ENCODE measurements at places on chromosomes 12 and 14.

GRCh38 chr12:64877363-64878004 lies 53.0 kb downstream of the TBC1D30 start:
- DNase-seq: no peak

GRCh38 chr12:104280717-104281458 lies 22.7 kb upstream of the EID3 start:
- no peak for DNase-seq

- DNase-seq: no peak
These were observed 56.1 kb upstream of the DYRK2 start for GRCh38 chr12:67592228-67593011.

GRCh38 chr12:65280306-65280705 lies 1.8 kb downstream of the MSRB3 start:
- DNase-seq: no peak

DNA sequence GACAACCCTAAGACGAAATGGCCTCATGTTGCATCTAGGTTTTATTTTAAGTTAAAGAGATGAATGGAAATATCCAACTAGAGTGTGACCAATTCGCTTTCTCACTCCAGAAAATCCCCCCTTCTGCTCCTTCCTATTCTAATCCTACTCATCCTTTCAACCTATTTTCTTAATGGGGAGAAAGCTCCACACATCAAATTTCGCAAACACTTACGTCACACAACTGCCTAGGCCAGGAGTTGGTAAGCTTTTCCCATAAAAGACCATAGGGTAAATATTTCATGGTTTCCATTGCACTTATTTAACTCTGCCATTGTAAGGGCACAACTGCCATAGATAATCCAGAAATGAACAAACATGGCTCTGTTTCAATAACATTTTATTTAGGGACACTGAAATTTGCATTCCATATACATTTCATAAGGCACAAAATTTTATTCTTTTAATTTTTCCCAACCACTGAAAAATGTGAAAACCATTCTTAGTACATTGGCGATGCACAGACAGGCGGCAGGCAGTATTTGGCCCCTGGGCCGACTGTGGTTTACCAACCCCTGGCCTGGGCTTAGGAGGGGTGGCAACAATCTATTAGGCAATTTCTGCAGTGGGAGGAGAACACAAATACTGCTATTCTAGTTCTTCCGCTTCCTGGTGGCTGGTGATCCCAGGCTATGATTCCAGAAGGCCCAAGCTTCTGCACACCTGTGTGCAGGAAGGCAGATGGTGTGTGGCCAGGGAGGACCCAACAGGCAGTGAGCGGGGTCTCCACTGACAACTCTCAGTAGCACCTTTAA lies 67.2 kb upstream of the FOXN3 start:
- DNase-seq: no peak

DNA sequence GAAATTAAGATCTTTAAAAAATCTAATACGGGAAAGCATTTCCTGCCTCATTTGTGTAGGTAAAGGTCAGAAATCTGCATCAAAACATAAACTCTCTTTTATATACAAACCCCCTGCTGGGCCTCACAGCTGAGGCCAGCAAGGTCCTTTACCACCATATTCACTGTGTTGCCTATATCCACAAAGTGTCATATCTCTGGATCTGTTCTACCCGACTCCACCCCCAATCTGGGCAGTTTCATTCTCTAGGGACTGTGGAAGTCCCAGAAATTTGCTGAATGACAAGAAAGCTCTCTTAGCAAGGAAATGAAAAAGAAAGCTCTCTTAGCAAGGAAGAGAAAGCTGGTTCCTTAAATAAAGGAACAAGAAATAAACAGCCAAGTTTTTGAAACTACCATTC lies 301.7 kb downstream of the KCNH5 start:
- DNase-seq: no peak

- DNase-seq: no peak
These were observed 64.5 kb upstream of the SLC35F4 start for GRCh38 chr14:57930241-57930975.
